ENCODE measurements at places on chromosomes 1 and 21.

- no peak for DNase-seq
These were observed 74.2 kb downstream of the UBE4B start for GRCh38 chr1:10106756-10107475.

GRCh38 chr1:99634971-99635624, 10.8 kb upstream of the PALMD start:
- DNase-seq: no peak

- no peak for DNase-seq
These were observed 451.5 kb upstream of the ADAMTS5 start for GRCh38 chr21:27418346-27418745.

- no peak for DNase-seq
These were observed 41.7 kb downstream of the PTGFRN start for GRCh38 chr1:116951200-116951935.

GRCh38 chr21:43603233-43603626, 56.1 kb downstream of the HSF2BP start:
- no peak for DNase-seq

DNA sequence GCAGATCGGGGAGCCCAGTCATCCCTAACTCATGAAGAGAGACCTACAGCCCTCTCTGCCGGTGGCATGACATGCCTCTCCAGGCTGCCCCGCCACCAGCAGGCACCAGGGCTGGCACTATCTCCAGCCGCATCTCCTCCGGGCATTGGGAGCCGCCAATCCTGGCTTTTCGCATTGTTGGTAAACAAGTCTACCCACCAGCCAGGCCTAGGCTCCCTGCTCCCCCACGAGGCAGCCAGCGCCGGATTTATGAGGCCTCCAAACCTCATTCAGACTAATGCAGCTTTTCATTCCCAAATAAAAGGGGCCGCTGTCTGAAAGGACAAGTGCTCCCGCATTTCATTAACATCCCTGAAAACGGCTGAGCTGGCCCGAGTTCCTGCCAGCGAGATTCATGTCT, 3.4 kb upstream of the GRIK3 start:
- no peak for DNase-seq

DNA sequence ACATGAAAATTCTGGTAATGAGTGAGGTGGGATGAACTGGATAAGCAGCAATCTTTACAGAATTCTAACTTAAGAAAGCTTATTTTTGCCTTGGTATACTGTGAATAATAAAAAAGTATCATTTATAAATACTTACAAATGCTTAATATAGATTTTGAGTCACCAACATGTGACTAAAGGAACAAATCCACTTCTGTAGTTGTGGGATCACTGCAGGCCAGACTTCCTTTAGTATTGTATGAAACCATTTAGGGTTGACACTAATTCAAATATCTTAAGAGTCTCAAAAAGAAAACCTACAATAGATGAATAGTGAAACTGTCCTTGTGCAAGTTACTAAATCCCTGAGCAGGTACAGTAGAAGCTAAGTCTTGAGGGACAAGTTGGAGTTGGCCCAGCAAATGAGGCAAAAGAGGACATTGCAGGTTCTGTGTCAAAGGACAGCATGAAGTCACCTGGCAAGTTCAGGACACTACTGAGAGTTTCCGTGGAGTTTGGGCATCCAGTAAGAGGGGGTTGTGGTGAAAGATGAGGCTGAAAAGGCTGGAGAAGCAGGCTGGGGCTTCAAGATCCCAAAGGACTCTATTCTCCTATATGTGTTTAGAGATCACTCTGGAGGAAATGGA, 5.9 kb upstream of the THEM4 start:
- no peak for DNase-seq

DNA sequence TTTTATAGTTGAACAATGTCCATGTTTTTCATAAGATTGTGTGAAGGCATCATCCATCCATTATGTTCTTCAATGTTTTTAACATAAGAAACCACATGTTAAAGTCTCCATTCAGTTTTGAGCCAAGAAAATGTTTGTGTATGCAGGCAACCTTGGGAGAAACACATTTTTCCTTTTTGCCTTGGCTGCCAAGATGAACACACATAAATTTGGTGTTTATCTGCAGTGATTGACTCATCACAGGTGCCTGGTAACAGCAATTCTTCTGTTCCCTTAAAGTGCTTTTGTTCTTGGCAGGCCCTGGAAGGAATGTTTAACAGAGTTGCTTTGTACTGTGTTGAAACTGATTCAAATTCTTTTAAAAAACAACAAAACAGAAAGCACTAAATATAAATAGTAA, 709.9 kb upstream of the ADGRL4 start:
- DNase-seq: no peak

DNA sequence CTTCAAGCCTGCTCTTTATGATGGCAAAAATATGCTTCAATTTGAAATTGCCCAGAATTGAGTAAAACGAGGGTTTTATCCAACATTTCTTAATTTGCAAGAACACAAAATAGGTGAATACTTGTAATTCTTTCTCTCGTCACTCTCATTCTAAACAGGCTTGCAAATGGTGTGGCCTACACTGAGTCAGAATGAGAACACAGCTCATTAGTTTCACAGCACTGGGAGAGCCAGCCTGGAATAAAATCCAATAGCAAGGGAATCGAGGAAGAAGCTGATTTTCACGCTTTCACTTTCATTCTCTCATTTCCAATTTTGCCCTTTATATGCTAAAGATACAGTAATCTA, 537.5 kb downstream of the LTN1 start:
- no peak for DNase-seq

GRCh38 chr1:241548008-241548407, 15.8 kb downstream of the KMO start:
- no peak for DNase-seq

- no peak for DNase-seq
These were observed 16.9 kb downstream of the CTH start for GRCh38 chr1:70427976-70428375.

GRCh38 chr1:166920561-166921475, 44.8 kb upstream of the TADA1 start:
- DNase-seq: peak; percentile 32

- DNase-seq: no peak
These were observed 47.5 kb upstream of the SLC19A1 start for GRCh38 chr21:45589686-45590245.

- no peak for DNase-seq
These were observed 180.6 kb downstream of the PAPPA2 start for GRCh38 chr1:176643536-176643935.

DNA sequence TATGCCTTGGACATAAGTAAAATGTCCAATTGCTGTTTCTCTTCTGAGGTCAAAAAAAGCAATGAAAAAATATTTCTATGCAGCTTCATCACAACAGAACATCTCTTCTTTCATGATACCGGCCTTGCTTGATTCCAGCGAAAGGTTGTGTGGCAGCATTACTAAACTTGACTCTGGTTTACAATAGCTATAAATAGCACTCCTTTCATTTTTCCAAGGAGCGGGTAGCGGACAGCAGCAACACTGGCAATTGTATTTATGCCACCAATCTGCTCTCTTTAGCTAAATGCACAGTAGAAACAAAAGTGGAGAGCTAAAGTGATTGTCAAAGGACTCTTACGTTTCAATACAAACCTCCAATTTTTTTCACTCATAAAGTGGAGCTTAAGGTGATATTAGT, 7.5 kb upstream of the DAB1 start:
- DNase-seq: no peak

- no peak for DNase-seq
These were observed 25.8 kb downstream of the PDXK start for GRCh38 chr21:43744725-43745124.

GRCh38 chr1:1093610-1093943, 19.5 kb upstream of the RNF223 start:
- no peak for DNase-seq

- DNase-seq: no peak
These were observed 180.5 kb downstream of the TGFB2 start for GRCh38 chr1:218525451-218526197.

DNA sequence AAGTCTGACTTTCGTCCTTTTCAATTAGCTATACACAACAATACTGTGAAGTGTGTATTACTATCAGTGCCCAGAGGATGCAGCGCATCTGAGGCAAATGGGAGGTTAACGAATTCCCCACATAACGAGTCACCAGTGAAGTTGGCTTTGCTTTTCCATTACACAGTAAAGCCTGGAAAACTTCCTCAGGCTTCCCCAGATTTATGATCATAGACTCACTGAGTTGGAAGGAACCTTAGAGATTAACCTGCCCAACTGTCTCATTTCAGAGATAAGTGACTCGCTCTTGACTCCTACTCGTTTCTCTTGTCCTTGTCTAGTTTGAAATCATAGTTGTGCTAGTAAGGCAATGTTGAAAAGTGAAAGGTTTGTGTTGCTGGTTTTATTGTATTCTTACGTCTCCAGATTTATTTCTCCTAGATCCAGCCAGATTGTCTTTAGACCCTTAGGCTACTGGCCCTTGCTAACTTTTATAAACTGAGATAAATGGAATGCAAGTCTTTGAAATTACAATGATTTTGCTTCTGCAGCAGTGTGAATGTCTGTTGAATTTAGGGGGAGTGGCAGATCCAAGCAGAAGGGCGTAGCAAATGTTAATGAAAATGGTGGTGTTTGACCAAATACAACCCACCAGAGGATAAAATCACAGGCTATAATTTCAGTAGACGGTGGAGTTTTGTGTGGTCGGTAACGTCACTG, 17.3 kb downstream of the S1PR1 start:
- DNase-seq: no peak

DNA sequence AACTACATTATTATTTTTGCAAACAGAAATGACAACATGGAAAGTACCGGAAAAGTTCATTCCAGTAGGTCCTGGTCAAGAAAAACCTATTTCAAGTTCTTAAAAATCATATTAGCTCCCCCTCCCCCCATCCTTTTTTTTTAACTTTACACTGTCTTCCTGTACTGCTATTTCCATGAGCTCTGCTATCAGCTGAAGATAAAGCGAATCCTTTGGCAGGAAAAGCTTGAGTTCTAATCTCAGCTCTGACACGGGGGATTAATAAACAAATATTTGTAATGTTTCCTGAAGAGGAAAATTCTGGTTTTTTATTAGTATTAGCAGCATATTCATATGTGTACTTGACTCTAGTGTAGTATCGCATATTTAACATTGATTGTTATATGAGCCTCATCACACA, 190.7 kb upstream of the ESRRG start:
- DNase-seq: no peak

GRCh38 chr1:104197516-104197915, 447.8 kb downstream of the AMY1C start:
- no peak for DNase-seq

GRCh38 chr1:44808063-44808937, at the start of gene BTBD19:
Gene BTBD19 (plus strand): TSS chr1:44808523. CDS start chr1:44808821, 298 bp downstream.
- peak; percentile 49 for DNase-seq

DNA sequence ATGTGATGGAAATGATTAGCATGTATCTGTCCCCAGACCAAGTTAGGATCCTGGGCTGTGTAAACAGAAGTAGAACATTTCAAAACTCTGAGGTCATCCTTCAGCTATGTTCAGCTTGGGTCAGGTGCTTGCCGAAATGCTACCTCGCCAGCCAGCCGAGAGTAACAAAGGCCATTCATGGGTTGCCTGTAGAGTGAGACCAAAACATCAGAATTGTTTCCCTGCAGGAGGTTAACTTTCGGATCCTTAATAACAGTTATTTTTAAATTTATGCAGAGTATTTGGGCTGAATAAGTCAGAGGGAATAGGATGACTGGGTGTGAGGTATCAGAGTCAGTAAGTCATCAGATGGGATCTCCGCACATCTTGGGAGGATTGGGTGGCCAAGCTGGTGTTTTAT, 35.6 kb downstream of the SMYD2 start:
- DNase-seq: no peak

- DNase-seq: peak; percentile 30
These were observed 23.5 kb downstream of the MTARC1 start for GRCh38 chr1:220810179-220810653.

GRCh38 chr1:221039616-221040015, 160.4 kb downstream of the HLX start:
- no peak for DNase-seq

DNA sequence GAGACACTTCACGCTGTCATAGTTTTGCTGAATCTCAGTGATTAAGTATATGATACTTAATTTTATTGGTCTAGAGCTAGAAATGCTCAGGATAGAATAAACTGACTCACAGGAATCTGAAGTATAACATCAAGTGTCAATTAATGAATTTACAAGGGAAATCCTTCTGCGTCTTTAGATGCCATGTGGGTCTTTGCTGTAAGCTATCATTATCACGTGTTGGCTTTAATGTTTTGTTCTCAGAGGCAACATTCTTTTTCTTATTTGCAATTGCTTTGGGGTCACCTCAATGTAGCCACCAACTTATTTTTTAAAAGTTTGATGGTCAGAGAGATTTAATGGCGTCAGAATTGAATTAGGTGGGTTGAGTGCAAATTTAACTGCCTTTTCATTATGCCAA, 680.1 kb upstream of the PTBP2 start:
- no peak for DNase-seq

DNA sequence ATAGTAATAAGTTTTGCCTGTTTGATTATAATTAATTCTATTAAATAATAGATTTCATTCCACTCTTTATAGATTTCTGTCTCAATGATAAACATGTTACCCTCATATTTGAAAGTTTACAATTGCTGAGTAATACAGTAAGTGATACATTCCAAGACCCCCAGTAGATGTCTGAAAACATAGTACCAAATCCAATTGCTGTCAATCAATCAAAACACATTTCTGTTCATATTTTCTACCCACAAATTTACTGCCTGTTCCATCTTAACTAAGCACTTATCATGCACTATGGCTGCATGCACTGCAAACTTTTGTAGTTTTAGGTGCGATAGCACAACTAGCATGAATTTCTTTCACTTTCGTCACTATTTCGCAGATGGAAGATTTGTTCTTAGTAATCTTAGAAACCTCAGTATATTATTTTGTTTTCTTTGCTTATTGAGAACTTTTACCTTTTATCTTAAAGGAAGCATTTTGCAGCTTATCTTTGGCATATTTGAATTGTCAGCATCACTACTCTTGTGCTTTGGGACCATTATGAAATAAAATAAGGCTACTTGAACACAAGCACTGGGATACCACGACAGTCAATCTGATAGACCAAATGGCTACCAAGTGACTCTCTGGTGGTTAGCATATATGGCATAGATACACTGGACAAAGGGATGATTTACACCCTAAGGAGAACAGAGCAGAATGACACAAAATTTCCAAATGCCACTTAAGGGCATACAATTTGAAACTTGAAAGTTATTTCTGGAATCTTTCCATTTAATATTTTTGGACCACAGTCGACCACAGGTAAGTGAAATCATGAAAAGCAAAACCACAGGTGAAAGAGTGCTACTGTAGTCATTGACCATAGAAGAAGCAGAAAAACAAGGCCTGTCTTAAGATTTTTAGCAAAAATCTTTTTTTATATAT, 67.6 kb downstream of the RGS13 start:
- no peak for DNase-seq

- no peak for DNase-seq
These were observed 60.9 kb upstream of the S1PR1 start for GRCh38 chr1:101175886-101176285.
